Stimulated activated CD4-positive, alpha-beta T cell treated with anti-CD3 and anti-CD28 coated beads, Interleukin-4, amount 100 ng/mL, for 48 hours (primary cell): ENCODE measurements at places on chromosomes 16 and 17.

GRCh38 chr17:51740531-51740930, 418.0 kb downstream of the CA10 start:
- no peak for DNase-seq

DNA sequence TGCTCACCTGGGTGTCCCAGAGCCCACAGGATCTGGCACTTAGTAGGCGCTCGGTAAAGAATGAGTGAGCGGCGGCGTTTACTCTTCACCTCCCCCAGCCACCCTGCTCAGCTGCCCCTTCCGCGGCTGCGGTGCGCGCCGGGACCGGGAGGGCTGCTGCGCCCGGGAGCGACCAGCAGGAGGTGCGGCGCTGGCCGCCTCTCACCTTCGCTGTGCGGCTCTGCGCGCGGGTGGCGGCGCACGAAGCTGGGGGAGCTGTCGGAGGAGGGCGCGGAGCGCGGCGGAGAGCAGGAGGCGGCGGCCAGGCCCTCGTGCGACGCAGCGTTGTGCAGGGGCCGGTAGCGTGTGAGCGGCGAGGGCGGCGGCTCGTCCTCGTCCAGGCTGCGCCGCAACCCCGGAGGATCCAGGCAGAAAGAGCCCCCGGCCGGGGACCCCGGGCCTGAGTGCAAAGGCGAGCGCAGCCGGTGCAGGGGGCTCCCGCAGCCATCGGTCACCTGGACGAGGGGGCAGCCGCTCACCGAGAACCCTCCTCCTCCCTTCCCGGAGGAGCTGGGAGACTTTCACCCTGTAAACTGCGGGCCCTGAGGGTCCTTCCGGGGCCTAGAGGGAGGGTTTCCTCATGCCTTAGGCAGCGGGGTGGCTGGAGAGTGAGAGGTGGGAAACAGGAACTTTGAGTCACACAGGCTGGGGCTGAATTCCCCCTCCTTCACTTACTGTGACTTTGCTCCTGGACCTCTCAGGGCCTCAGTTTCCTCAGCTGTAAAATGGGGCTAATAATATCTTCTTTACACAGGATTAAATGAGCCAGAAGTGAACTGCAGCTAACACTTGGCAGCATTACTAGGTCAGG, 12.5 kb downstream of the SAMD14 start:
- peak; percentile 57 for DNase-seq

GRCh38 chr16:31148281-31148728, 1.6 kb downstream of the PRSS36 start:
- DNase-seq, result no peak

DNA sequence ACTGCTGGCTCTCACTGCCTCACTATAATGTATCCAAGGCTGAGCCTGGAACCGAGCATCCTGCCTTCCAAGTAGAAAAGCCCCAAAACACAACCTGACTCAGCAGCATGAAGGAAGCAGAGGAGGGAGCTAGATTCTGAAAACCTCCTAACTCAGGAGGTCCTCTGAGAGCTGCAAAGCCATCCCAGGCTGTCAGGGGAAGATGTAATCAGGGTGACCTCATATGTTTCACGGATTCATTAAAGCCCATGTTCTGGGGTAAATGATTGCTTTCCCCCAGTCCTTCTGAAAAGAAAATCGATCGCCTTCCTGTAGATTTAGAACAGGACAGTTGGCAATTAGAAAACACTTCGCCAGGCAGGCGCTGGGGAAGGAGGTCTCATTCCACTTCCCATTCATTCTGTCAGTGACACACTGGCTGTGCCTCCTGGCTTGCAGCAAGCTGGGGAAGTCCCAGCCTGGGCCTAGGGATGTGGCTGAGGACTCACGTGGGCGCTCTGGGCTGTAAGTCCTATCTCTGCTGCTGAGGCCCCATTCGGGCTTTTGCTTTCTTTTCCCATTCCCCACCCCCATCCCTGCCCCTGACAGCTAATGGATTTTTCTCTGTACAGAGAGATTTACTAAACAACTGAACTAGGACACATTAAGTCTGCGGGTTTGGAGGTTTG, 75.7 kb upstream of the TMEM132E start:
- DNase-seq, result no peak

DNA sequence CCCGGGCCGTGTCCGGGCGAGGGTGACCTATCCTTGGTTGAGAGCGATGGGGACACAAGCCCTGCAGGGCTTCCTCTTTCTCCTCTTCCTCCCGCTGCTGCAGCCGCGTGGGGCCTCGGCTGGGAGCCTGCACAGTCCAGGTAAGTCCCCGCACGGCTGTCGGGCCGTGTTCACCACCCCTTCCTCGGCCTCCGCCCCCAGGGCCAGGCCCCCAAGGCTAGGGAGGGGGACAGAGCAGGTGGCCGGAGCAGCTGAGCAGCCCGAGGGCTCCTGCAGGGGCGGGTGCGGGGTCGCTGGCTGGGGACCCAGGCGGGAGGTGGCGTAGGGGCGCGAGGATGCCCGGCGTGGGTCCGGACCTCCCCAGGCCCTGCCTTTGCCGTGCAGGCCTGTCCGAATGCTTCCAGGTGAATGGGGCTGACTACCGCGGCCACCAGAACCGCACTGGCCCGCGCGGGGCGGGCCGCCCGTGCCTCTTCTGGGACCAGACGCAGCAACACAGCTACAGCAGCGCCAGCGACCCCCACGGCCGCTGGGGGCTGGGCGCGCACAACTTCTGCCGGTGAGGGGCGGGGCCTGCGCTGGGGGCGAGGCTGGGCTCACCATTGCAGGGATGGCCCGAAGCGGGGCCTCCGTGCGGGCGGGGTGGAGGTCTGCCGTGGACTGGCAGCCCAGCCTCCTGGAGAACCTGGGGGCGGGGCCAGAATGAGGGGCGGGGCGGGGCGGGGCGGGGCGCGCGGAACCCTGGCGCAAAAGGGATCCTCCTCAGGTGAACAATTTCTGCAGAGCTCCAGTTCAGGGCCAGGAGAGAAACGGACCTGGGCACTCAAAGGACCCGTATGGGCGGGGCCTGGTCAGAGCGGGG, 631 bp downstream of the KREMEN2 start:
- DNase-seq, result peak; percentile 57

DNA sequence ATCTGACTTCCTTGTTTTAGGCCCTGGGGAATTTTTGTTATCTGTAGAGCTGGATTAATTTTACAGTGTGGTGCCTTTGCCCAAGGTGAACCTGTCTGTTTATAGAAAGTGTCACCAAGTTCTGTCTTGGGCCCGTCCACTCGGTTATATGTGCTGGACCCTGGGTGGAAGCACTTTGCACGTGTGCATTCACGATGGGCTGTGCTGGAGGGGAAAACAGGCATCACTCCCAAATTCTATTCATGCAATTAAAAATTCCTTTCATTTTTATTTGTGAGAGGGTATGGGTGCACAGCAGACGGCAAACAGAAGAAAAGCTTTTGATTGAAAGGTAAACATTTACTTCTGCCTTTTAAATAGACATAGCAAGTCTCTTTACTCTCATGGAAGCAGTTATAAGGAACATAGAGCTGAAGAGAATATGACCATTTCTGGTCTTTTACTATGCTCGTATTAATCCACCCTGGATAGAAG, 101.2 kb downstream of the WWOX start:
- DNase-seq, result no peak

DNA sequence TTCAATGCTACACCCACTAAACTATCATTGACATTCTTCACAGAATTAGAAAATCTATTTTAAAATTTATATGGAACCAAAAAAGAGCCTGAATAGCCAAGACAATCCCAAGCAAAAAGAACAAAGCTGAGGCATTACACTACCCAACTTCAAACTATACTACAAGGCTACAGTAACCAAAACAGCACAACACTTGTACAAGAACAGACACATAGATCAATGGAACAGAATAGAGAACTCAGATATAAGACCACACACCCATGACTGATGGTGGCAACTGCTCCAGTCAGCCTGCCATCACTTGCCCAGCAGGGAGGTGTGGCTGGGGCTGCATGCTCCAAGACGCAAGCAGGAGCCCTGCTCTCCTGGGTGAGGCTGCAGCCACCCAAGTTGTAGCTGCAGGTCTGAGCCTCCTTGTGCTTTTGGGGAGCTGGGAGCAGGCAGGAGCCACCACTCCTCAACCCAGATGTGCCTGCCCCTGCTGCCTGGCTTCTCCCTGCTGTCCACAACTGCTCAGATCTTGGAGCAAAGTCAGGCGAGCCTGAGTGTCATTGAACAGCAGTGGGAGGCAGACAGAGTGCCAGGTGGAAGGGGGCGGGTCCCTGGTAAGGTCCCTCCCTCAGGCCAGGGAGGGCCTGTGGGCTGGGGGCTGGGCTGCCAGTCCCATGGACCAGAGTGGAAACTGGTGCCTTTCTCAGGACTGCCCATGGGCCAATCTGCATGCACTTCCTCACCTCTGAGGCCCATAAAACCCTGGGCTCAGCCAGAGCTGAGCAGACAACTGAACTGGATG, 24.7 kb downstream of the SSH2 start:
- DNase-seq, result no peak

GRCh38 chr17:8121681-8122421, 2.1 kb downstream of the HES7 start:
- peak; percentile 49 for DNase-seq

- DNase-seq, result peak; percentile 76
Observed at GRCh38 chr17:66567234-66568170, 265.1 kb downstream of the PRKCA start.

GRCh38 chr17:81484195-81484979, 28.2 kb downstream of the ACTG1 start:
- DNase-seq, result peak; percentile 85

DNA sequence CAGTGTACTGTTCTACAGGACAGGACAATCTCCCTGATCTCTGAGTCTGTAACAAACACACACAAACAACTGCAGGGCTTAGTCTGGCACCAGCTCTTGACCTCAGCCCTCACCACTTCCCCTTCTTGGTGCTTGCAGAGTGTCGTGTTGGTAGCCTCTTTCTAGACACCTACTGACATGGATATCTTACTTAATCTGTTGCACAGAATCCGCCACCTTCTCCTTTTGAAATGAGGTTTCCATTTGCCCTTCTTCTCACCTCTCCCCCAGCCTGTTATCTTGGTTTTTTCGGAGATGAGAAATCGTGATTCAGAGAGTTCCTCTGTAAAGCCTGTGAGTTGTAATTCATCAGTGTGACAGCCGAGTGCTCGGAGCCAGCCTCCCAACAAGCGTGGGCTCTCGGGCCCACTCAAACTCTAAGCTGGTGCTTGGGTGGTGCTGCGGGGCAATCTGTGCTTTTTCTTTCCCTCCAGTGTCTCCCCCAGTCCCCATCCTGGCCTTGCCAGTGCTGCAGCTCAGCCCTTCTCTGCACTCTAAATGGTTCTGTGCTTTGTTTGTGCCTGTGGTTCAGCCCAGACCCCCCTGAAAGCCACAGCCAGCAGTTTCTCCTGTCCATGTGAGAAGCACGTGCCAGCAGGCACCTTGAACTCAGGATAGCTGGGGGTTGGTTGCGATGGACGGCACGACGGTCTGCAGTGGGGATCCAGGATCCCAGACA, 28.1 kb downstream of the KIAA0513 start:
- DNase-seq, result peak; percentile 56

DNA sequence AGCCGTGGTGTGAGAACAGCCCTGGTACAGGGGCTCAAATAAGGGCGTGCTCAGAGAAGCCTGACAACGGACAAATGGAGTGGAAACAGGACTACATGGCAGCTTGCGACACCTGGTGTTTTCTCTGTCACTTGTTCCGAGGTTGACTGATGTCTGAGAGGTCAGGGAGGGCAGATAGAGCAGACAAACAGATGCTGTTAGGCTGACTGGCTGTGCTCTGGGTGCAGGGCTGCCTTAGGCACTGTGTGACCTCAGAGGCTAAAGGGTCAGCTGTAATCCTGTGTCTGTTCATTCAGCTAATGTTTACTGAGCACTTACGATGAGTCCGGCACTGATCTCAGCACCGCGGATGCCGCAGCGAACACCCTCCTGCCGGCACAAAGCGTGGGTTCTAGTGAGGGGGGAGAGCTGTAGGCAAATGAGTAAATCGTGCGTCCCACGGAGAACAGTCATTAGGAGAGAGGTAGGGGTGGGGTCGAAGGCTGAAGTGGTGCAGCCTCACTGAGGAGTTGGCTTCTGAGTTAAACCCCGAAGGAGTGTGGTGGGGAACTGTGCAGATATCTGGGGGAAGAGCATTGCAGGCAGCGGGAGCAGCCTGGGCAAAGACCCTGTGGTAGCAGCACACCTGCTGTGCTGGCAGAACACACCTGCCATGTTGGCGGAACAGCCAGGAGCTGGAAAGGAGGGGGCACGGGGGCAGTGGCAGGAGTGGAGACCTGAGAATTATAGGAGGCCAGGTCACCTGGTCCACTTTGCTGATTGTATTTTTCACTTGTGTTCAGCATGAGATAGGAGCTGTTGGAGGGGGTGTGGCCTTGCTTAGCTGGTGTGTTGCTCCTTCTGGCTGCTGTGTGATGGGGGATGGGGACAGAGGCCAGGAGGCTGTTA, 35.0 kb downstream of the GPT2 start:
- no peak for DNase-seq

DNA sequence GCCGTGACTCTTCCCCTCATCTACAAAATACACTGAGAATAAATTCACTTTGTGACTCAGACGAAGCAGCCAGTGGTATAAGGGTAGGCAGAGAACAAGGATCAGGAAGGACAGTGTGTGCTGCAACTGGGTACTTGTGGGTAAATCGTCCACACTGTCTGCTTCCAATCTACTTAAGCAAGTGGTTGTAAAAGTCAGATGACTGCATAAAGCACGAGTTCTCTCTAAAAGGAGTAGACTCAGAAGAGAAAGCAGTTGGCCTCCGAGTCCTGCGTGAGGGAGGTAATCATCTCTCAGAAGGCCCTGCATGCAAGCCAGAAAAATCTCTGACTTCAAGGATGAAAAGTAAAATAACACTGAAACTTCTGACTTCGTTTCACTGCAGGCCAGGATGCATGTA, 43.1 kb downstream of the ANKFY1 start:
- no peak for DNase-seq

GRCh38 chr17:66468241-66469087, 166.1 kb downstream of the PRKCA start:
- DNase-seq, result no peak

GRCh38 chr17:27521281-27522027, 65.2 kb downstream of the KSR1 start:
- no peak for DNase-seq

GRCh38 chr17:76791053-76791980, 53.4 kb downstream of the MFSD11 start:
- no peak for DNase-seq

DNA sequence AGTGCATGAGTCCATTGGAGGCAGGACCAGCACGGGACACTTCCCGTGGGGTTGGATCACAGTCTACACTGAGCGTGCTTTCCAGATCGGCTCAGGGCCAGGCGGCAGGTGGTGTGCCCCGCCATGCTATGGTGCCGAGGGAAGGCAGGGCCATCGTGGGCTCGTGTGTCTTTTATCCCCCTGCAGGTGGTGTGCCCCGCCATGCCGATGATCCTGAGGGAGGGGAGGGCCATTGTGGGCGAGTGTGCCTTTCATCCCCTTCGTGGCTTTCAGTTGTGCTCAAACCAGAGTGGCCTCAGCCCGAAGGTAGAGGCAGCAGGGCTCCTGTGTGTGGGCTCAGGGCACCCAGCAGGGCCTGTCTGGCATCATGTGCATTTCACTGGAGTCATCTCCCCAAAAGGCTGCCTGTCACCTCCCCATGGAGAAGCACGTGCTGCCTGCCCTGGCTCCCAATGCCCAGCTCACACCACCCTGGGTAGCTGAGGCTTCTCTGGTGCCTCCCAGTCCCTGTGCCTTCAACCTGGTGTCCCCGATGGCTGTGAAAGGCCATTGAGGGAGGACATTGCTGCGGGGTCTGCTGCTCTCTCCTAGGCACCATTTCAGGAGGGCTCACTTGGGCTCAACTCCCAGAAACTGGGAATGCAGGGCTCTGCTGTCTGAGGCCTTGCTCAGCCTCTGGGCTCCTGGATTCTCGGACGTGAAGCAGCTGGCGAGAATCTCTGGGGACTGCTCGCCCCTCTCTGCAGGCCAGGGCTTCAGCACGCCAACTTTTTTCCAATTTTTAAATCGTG, 207.6 kb downstream of the NPIPB11 start:
- no peak for DNase-seq

- DNase-seq, result no peak
Observed at GRCh38 chr17:31627960-31628359, 231.1 kb downstream of the COPRS start.
